Natural killer cell (primary cell): ENCODE measurements at places on chromosomes 1 and 21.

DNA sequence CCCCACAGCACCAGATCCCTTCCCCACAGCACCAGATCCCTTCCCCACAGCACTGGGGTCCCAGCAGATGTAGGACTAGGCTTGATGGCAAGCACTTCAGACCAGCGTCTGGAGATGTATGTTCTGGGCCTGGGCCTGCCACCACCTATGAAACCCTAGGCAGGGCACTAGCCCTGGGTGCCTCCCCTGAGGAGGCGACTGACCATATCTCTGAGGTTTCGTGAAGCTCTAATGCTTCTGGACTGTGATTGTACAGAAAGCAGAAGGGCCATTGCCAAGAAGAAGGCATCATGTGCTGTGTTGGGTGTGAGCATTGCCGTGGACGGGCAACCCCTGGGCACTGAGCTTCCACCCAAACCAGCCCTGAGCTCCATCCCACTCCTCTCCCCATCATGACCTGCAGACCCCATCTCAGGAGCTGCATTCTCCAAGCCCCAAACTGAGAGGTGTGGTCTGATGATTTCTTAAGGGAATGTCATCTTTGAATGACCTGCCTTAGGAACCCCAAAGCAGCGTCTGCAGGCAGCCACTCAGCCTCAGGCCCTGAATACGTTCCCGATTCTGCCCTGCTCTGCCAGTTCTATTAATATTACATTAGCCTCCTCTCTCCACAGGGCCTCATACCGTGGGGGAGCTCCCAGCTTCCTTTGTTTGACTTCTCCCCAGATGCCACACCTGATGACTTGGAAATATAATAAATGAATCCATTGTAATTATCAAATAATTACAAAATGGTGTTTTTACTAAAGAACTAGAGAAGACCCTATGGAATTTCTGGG, 163.4 kb downstream of the TRIM33 start:
- DNase-seq: no peak

- no peak for DNase-seq
These were observed 53.8 kb downstream of the ROR1 start for GRCh38 chr1:63827411-63828321.

- no peak for DNase-seq
These were observed 215.7 kb upstream of the FGGY start for GRCh38 chr1:59081181-59081580.

DNA sequence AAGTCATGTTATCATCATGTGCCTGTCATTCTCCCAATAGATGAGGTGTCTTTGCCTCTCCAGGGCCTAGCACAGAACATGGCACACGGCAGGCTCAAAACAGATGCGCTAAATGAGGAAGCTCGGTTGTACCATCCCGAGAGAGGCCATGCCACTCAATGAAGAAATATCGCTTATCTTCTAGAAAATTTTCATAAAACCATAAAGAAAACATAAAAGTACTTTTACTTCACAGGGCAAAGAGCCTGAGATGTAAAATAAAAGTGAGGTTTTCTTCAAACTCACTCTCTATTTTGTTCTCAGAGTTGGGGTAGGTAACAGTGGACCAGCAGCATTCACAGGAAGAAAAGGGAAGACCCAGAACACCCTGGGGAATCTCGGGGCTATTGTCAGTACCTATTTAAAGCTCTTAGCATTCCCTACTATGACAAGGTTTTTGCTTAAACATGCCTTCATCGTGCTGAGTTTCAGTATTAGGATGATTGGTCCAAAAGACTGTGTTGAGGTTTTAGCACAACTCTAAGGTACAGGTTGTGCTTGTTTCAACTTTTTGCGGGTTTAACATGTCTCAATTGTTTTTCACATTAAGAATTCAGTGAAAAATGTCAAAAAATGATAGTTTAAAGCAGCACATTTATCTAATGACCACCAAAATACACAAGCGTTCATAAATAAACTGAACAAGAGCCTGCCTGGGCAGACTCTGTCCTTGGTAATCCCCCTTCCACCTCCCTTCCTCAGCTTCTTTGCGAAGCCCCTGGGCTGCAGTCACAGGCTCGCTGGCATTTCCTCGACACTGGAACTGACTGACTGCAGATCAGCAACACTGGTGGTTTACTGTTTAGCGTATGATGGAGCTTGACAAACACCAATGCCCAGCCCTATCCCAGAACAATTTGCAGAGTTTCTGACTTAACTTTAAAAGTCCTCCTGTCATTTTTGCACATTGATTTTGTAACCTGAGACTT, 55.6 kb downstream of the COQ8A start:
- DNase-seq: no peak

GRCh38 chr1:182833271-182833670, 5.9 kb upstream of the DHX9 start:
- no peak for DNase-seq

DNA sequence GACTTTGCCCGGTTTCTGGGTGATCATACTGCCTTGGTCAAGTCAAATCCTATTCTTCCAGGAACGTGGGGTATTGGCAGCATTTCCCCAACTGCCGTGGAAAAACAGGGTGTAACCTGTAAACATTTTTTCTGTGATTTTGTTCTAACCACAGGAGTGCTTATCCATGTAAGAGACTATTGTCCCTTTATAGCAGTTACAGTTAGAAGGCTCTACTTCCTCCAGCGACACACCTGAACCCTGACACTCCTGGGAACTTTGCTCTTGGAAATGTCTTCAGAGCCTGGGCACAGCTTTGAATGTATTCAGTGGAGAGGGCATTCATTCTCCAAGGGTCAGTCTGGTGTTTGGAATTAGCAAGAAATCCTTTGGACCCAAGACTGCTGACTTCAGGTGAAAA, 26.4 kb upstream of the ARHGEF10L start:
- no peak for DNase-seq

DNA sequence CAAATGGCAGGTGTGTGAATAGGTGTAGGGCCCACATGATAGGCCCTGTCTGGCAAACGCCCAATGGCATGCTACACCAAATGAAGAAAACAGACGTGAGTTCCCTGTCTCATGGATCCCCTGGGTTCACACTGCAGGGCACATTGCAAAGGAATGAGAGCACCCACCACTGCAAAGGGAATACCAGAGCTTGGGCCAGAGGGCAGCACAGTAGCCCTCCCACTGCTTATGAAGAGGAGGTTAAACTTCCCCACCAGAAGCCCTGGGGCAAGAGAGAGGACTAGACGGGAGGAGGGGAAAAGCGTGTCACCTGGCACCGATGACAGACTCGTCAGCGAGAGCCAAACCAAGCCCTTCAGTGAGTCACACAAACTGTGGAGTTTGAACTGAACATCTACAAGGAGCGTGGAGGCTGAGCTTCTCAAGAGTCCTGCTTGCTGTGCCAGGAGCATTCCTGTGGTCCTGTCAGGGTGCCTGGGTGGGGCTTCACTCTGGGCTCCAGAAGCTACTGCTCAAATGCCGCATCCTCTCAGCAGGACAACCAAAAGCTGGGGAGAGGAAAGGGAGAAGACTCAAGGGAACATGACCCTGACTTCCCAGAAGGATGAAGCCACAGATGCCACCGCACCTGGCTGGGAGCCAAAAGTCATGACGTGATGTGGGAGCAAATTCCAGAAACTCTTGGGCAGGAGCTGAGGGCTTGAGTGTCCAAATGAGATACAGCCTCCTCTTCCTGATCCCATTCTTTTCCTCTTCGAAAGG, 61.1 kb downstream of the TOMM20 start:
- DNase-seq: no peak

- DNase-seq: no peak
These were observed 154.8 kb upstream of the DPYD start for GRCh38 chr1:98075626-98076025.

DNA sequence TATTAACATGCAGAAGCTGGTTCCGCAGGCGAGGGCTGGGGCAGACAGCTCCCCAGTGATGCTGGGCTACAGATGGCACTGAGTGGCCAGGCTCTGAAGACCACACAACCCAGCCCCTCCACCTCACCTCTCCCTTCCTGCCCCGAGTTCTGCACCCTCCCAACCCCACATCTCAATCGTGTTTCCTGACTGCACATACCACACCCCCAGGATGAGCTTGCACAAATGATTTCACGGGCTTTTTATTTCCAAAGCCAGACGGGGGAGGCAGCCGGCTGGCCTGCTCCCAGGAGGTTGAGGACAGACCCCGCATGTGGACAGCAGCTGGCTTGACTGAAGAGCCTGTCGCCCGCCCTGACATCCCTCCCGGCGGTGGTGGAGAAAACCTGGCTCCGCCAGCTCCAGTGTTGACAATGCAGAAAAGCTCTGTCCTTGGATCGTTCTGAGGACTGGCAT, 21.4 kb upstream of the ALDH4A1 start:
- no peak for DNase-seq

DNA sequence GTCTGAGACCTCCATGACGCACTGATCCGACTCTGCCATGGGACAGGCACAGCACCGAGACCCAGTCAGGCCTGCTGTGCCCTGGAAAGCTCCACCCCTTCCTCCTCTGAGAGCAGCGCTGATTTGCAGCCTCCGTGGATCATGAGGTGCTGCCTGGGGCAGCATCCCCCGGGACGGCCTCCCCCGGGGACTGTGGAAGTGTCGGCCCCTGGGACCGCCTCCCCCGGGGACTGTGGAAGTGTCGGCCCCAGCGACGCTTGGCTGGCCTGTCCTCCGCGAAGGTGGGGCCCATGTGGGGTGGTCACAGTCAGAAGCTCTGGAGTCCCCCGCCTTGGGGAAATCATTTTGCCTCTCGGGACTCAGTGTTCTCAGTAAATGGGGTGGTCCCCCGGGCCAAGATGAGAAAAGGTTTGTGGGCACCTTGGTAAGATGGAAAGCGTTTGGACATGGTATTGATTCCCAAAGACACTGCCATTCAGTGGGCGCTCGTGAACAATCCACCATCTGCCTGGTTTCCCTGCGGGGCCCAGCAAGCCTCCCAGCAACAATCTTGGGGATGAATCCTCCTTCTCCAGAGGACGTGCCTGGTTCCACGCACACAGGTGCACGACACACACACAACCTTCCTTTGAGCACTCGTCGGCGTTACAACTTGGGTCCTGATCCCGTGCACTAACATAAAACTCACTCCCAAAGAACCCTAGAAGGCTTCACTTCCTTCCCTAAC, 3.0 kb downstream of the TFF2 start:
- DNase-seq: no peak

DNA sequence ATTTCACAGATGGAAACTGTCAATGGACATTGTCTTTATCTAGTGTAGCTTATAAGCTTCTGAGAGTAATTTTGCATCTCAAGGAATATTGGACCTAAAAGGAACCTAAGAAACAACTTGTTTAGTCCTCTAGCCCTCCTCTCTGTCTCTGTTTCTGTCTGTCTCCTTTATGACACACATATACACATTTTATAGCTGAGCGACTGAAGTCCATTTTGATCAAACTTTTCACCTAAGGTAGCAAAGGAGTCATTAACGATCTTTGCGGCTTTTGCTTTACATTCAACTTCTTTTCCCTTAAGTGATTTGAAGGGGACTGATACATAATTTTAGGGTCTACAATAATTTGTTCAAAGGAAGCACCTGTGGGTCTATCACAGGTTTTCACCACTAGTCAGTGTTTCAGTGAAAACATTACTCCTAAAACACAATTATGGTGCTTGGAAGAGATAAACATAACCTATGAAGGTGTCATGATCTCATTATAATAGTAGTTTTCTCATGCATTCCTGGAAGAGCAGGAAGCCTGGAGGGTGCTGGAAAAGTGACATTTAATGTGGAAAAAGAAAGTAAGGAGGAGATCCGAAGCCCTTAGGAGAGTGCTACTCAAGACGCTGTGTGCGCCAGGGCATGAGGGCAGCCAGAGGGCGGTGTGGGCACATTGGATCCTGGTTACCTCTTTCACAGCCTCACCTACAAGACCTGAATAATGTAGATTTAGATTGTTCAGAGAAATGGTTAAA, 248.6 kb downstream of the DNM3 start:
- DNase-seq: no peak

- DNase-seq: no peak
These were observed 11.3 kb upstream of the SLC6A17 start for GRCh38 chr1:110138956-110139355.

GRCh38 chr1:231338270-231339128, at the start of gene SPRTN:
TSS of gene SPRTN (plus strand) at chr1:231338293. CDS start at chr1:231338384, 91 bp downstream.
- DNase-seq: no peak

GRCh38 chr1:21270086-21270689, 20.1 kb downstream of the ECE1 start:
- DNase-seq: peak; percentile 69

DNA sequence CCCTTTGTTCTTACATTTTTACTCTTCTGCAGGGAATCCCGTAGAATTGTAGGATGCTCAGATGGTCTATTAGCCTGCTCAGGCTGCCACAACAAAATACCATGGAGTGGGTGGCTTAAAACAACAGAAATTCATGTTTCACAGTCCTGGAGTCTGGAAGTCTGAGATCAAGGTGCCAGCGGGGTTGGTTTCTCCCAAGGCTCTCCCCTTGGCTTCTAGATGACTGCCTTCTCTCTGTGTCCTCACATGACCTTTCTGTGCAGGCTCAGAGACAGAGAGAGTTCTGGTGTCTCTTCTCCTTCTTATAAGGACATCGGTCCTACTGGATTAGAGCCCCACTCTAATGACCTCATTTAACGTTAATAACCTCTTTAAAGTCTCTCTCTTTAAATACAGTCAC, 41.7 kb downstream of the HUNK start:
- no peak for DNase-seq

DNA sequence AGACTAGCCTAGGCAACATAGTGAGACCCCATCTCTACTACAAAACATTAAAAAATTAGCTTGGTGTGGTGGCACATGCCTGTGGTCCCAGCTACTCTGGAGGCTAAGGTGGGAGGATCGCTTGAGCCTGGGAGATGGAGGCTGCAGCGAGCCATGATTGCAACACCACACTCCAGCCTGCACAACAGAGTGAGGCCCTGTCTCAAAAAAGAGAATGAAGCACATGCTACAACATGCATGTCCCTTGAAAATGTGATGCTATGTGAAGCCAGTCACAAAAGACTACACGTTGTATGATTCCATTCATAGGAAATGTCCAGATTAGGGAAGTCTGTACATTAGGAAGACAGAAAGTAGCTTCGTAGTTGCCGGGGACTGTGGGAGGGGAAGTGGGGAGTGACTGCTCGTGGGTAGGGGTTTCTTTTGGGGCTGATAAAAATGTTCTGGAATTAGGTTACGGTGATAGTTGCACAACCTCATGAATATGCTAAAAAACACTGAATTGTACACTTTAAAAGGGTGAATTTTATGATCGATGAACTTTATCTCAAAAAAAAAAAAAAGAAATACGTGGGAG, 202.1 kb downstream of the KAZN start:
- no peak for DNase-seq

DNA sequence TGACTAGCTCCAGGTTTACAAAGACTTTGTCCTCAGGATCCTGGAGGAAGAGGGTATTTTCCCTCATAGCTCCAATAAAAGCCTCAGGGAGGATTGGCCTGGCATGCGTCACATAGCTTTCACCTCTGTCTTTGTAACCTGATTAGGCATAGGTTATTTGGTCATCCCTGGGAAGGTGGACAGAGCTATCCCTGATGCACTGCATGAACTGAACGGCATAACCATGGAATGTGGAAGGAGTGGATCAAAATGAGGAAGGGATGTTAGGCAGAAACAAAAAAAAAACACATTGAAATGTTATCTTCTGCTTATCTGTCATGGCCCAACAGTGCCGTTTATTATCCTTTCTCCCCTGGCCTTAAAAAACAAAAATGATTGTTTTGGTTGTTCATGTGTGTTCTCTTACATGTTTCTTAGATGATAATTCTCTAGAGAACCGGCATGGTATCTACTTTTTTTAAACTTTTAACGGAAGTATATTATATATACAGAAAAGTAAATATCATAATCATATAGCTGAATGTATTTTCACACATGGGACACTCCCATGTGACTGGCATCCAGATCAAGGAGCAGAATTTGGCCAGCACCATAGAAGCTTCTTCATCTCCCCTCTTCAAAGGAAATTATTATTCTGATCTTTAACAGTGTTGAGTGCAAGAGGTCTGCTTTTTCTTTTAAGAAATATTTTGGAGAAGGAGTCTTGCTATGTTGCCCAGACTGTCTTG, 85.3 kb downstream of the RPS6KC1 start:
- no peak for DNase-seq

- no peak for DNase-seq
These were observed 35.2 kb downstream of the BMP8A start for GRCh38 chr1:39526466-39527189.
